Esophagus (tissue), 2 donors: ENCODE measurements at places on chromosomes 7 and 10. TPM values are rescaled to one million over a fixed set of nuclear protein-coding genes. Genes with fewer than 3 reads are reported as not detected.

The TMEM273 gene
- polyA plus RNA-seq = 4.7 TPM

The ADD3 gene
- 24.0 TPM for polyA plus RNA-seq

The SYNPO2L gene
- 10.9 TPM for polyA plus RNA-seq

The TYW1B gene
- 0.89 TPM for polyA plus RNA-seq

The NEURL1 gene
- 0.10 TPM for polyA plus RNA-seq

The NXPH1 gene
- polyA plus RNA-seq = 0.02 TPM

The NODAL gene
- polyA plus RNA-seq = 0.04 TPM

The ASB15 gene
- polyA plus RNA-seq = not detected

The EIF5AL1 gene
- polyA plus RNA-seq = 1.1 TPM

The CCDC201 gene
- polyA plus RNA-seq = not detected

The SHLD2 gene
- polyA plus RNA-seq = 10.6 TPM

The GIMAP2 gene
- polyA plus RNA-seq = 2.1 TPM
